ENCODE measurements at places on chromosomes 6 and 20.

- no peak for DNase-seq
These were observed 335.5 kb upstream of the NOX3 start for GRCh38 chr6:155791186-155791585.

GRCh38 chr6:110784610-110784979, 30.7 kb downstream of the CDK19 start:
- no peak for DNase-seq

DNA sequence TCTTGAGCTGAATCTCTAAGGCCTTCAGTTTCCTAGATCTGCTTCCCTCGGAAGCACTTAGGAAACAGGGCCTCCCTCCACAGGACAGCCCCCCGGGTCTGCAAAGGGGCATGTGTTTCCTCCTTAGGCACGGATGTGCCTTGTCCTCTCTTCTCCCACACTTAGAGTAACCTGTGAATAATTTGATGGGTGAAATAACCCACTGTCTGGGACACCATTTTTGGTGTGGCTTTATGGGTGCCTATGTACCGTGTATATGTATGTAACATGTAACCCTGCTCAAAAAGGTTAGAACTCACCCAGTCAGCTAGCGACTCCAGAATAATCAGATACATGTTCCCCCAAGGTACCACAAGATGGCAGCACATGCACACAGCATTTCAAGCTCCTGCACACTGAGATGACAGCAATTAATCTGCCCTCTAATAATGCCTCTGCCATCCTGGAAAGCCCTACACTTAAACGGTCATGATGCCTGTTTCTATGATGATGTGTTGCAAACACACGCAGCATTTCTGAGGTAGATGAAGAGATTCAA, 212.0 kb upstream of the PROKR2 start:
- DNase-seq, result peak; percentile 60

GRCh38 chr6:6915219-6915618, 192.5 kb upstream of the RREB1 start:
- DNase-seq, result no peak

DNA sequence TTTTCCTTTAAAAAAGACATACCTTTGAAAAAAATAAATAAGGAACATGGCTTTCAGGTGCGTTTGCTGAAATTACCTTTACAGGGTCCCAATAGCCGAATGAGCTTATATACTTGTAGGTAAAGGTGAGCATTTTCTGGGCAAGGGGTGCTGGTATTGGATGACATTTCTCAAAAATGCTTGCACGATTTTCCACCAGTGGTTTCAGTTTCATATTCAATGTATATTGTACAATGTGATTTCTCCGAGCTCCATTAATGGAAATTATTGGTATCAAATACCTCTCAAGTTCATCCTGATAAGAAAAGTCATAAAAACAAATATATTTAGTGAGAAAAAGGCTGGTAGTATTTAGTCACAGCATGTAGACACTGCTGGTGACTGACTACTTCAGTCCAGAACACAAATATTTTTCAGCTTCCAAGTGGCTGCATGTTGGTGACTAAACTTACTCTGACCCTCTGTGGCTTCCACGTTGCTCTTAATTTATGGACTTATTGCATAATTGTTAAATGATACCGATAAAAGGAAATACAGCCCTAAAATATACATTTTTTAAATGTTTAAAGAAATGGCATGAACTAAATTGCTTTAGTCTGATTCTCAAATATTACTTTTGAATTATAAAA, 32.9 kb upstream of the ZBTB24 start:
- DNase-seq, result no peak

All from GM18507 (cell line).